AG09319 (cell line): ENCODE measurements at places on chromosomes 1 and 21.

DNA sequence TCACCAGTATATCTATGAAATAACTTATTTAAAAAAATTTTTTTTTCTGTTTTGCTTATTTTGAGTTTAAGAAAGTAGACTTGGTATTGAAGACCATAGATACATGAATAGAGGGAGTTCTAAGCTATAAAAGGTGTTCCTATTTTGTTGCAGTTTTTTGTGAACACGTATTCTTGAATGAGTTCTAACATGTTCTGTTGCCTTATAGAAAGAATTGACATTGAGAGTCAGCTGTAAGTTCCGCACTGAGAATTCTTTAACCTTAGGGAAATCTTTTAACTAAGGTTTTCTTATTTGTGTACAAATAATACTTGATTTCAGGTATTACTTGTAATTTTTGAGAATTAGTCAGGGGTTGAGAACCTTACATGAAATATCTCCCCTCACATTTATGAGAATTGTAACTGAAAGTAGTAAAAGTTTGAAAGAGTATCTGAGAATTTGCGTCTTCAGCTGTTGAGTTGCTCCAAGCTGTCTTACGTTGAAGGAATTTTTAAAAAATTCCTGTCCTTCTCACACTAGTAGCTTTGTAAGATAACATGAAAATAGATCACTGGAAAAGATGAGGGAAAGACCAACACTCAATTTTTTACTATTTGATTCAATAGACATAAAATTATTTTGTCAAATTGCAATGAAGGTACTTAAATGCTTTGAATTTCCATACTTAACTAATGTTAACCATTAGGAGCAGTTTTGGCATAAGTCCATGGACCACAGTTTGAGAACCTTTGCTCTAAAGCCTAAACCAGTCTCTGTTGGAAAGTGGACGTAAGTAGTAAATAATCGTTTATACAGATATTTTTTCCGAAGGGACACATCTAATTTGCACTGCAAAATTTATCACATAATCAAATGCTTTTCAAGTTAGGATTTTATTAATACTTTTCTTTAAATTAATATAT, 3.8 kb downstream of the DR1 start:
- DNase-seq: no peak

DNA sequence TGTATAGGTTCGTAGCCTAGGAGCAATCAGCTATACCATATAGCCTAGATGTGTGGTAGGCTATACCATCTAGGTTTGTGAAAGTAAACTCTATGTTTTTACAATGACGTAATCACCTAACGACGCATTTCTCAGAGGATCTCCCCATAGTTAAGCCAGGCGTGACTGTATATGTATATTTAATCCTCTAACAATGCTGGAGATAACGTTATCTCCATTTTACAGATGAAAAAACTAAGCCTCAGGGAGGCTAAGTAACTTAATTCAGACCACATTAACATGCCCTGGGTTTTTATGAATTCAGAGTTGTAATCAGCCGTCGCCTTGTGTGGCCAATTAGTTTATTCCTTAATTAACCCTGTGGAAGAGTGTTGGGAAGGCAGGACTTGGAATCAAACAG, 107.7 kb upstream of the PLXNA2 start:
- DNase-seq: no peak

GRCh38 chr1:2496087-2496622, 20.1 kb downstream of the PLCH2 start:
- no peak for DNase-seq

- no peak for DNase-seq
Measured at GRCh38 chr1:41462680-41463004, 21.8 kb downstream of the EDN2 start.

DNA sequence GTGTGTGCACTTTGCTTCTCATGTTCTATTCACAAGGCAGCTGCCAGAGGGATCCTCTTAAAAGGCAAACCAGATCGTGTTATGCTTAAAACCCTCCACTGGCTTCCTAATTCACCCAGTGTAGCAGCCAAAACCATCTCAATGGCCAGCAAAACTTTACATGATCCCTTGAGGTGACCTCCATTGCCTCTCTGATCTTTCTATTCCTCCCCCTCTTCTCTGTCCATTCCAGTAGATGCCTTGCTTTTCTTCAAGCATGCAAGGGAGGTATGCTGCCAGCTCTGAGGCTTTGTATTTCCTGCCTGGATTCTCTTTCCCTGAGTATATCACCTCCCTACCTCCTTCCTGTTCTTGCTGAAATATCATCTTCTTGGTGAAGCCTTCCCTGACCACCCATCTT, 93.2 kb upstream of the KCNK2 start:
- peak; percentile 79 for DNase-seq

GRCh38 chr1:209633335-209633997, 18.8 kb downstream of the LAMB3 start:
- no peak for DNase-seq

DNA sequence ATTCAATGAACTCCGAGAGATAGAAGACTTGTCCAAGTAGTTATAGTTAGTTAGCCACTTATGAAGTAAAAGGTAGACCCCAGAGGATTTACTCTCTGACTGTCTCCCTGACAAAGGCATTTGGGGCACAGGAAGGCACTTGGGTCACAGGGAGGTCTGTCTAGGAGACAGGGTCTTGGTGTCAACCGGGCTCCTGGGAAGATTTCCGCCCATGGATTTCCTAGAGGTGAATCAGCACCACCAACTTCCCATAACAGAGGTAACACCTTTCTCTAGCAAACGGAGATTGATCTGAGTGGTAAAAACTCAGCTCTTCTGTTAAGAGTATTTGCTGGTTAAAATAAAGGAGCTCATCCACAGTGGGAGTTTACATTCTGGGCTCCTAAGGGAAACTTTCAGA, 16.4 kb downstream of the CCN1 start:
- DNase-seq: no peak

DNA sequence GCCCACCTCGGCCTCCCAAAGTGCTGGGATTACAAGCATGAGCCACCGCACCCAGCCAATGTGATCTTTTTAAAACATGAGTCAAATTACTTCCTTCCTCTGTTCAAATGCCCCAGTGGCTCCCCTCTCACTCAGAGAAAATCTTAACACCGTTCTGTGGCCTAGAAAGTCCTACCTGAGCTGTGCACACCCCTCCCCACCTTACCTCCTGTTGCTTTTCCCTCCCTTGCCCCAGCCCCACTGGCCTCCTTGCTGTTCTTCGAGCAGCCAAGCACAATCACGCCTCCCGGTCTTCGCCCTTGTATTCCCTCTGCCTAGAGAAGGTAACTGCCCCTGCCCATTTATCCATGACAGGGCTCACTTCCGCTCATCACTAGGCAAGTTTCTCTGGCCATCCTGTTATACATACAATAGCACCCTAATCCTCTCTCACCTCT, 62.6 kb upstream of the RPL11 start:
- DNase-seq: no peak

GRCh38 chr1:70134148-70134547, 71.2 kb downstream of the LRRC40 start:
- no peak for DNase-seq

- DNase-seq: no peak
Measured at GRCh38 chr1:92459871-92460320, 26.8 kb downstream of the GFI1 start.

- DNase-seq: no peak
Measured at GRCh38 chr1:24702511-24703293, 42.5 kb upstream of the CLIC4 start.

DNA sequence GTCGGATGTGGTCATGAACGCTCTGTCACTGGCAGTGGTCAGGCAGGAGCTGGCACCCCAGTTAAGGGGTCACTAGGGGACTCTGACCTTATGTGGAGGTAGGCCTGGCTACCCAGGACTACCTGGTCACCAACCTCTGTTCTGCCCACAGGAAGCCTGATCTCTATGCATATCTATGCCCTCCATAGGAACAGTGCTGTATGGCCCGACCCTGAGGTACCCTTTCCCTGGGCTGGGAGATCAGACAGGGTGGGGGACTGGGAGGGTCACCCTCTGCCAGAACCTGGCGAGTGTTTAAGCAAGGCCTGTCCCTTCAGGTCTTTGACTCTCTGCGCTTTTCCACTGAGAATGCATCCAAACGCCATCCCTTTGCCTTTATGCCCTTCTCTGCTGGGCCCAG, 19.0 kb downstream of the CYP4B1 start:
- no peak for DNase-seq

GRCh38 chr1:1353389-1354151, 4.4 kb upstream of the DVL1 start:
- DNase-seq: no peak

- DNase-seq: no peak
Measured at GRCh38 chr21:34922479-34922878, 126.6 kb downstream of the RUNX1 start.
